ENCODE measurements at places on chromosomes 6 and 20. TPM values are rescaled to one million over a fixed set of nuclear protein-coding genes. Genes with fewer than 3 reads are reported as not detected.

- no peaks in the 10 kb centered on the region for H3K4me1 ChIP-seq
- no peak overlapping the region for H3K4me3 ChIP-seq
- H3K27me3 ChIP-seq: no peaks in the 10 kb centered on the region
- H3K27ac ChIP-seq: no peak overlapping the region
These were observed 240.8 kb downstream of the TFAP2A start for GRCh38 chr6:10174056-10174455.

DNA sequence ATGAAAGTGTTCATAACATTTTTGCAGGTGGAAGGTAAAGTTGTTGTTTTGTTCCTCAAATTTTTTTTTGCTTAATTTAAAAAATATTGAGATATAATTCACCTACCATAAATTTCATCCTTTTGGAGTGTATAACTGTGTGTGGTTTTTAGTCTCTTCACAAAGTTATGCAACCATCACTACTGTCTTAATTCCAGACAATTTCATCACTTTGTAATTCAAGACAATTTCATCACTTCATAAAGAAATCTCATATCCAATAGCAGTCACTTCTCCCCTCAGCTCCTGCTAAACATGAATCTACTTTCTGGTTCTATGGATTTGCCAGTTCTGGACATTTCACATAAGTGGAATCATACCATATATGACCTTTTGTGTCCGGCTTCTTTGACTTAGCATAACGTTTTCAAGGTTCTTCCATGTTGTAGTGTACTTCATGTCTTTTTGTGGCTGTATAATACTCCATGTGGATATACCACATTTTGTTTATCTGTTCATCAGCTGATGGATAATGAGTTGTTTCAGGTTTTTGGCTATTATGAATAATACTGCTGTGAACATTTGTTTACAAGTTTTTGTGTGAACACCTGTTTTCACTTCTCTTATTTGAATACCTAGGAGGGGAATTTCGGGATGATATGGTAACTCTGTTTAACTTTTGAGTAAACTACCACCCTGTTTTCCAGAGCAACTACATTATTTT is 18.8 kb downstream of the ZFAND3 start:
- H3K36me3 ChIP-seq: no peaks in the 10 kb centered on the region
- no peak for DNase-seq
- no peaks in the 10 kb centered on the region for H3K27me3 ChIP-seq
- H3K4me1 ChIP-seq: no peaks in the 10 kb centered on the region
- no peak overlapping the region for H3K27ac ChIP-seq

Gene DPM1
- 188 TPM for total RNA-seq

Gene HCRTR2
- 0.63 TPM for total RNA-seq

All from Caco-2 (cell line).